Frontal cortex (tissue), 4 donors: ENCODE measurements at places on chromosomes 4 and X.

GRCh38 chrX:40108959-40109287 is 11.2 kb upstream of the BCOR start:
- DNase-seq, result peak; percentile 74

DNA sequence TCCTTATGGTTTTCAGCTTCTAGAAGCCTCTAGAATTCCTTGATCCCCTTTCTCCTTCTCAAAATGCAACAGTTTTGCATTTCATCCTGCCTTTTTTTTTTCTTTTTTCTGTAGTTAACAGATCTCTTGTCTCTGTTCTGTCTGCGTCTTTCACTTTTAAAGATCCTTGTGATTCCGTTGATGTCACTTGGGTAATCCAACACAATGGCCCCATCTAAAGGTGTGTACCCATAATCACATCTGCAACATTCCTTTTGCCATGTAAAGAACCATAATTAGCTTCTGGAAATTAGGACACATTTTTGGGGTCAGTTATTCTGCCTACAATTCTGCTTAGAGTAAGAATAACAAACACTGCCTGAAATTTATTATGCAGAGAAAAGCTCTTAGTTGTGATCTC is 1180.9 kb upstream of the ADGRL3 start:
- DNase-seq, result no peak

DNA sequence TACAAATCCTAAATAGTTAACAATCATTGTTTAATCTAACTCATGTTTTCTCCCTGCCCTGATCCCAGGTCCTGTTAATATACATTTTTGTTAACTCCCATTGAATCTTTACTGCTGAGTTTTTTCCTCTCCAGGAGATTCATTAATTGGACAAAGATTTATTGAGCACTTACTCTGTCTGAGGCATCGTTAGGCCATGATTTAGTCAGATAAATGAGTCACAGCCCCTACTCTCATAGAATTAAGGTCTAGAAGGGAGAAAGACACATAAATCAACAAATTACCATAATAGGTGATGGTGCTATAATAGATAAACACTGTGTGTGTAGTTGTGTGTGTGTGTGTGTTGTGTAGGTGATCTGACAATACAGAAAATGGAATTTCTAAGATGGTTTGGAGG is 112.5 kb downstream of the MAPK10 start:
- DNase-seq, result no peak

DNA sequence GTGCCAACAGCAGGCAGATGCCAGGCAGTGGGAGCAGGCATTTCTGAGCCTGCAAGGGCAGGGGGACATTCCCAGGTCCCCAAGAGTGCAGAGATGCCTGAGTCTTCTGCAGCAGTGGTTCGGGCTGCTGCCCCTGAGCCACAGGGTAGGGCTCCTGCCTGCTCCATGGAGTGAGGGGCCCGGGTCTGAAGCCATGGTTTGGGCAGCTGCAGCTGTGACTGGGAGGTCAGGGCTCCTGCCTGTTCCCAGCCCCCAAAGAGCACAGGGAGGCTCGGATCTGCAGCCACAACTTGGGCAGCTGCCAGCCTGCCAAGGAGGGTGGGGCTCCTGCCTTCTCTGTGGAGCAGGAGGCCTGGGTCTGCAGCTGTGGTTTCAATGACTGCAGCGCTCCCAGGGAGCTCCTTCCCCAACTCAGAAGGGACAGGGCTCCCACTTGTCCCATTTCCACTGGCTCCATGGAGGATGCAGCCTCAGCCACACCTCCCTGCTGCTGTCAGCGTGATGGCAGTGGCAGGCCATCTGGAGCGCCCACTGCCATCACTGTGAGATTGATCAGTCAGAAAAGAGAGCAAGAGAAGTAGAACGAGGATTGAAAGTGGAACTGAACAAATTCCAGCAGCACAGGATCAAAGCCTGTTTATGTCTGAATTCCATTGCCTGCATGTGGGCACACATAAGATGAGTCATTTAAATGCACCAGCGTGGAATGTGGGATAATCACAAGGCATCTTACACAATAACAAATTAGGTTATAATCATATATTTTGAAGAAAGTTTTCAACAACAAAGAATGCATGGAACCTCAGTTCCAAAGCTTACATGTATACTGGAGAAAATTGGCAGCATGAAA is 93.1 kb upstream of the CXorf51A start:
- no peak for DNase-seq

GRCh38 chr4:140151699-140152012 is 2.3 kb downstream of the MAML3 start:
- peak; percentile 74 for DNase-seq

DNA sequence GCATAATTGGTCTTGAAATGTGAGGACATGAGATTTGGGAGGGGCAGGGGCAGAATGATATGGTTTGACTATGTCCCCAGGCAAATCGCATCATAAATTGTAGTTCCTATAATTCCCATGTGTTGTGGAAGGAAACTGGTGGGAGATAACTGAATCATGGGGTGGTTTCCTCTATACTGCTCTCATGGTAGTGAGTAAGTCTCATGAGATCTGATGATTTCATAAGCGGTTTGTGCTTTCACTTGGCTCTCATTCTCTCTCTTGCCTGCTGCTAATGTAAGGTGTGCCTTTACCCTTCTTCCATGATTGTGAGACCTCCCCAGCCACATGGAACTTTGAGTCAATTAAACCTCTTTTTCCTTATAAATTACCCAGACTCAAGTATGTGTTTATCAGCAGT is 2595.9 kb downstream of the PCDH7 start:
- DNase-seq, result no peak

DNA sequence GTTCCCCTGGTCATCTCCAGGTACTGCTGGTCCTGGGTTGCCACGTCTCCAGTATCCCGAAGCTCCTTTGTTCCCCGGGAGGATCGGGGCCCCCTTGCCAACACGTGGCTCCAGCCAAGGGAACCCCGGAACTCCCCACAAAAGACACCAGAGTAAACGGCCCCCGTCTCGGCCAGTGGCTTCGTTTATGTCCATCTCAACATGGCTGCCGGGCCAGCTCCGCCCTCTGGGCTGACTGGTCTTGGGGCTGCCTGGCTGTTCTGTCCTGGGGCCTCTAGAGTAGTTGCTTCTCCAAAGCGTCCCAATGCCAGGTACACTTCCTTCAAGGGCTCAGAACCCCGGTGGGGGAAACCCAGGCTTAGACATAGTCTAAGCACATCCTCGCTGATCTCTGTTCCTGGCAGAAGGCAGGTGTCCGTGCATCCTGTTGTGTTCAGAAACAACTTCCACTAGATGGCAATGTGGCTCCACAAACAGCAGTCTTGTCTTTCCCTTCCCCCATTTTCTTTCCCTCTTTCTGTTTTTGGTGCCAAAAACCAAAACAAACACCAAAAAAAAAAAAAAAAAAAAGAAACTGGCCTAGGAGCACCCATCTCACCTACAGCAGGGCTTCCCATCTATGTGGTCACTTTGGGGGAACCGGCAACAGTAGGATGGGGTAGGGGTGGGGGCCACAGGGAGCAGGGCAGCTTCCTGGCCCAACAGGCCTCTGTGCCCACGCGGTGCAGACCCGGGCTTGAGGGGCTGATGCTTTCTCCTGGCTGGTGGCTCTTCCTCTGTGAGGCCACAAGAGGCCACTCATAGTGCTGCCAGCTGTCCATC is 35.3 kb downstream of the NBDY start:
- DNase-seq, result peak; percentile 58

GRCh38 chrX:11212741-11213140 is 80.5 kb upstream of the AMELX start:
- no peak for DNase-seq
